ENCODE measurements at places on chromosomes 12 and 14.

DNA sequence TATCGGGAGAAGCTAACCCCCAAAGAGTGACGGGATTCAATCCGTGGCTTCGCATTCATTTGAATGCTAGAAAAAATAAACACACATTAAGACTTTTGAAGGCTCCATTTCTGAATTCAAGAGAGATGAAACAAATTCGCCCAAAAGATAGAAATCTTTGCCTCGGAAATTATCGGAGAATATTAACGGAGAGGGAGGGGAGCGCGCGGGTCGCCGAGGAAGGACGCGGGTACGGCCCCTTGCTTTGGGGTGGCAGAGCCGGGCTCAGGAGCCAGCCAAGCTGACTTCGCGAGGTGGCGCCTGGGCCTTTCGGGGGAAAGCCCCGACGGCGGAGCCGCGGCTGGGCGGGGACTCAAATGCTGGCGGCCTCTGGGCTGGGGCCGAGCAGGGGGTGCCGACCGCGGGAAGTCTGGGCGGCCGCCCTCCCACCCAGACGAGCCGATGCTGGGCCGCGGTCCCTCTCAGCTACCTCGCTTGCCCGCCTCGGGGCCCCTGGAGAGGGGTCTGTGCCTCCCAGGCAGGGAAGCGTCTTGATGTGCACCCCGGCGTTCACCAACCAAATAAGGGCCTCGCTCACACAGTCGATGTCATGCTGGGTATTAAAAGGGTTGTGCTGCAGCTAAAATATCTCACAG is 14.7 kb downstream of the NKX2-1 start:
- DNase-seq: no peak

GRCh38 chr14:99740411-99740810 is 52.8 kb upstream of the EML1 start:
- DNase-seq: no peak

GRCh38 chr14:37791384-37792036 is 196.1 kb downstream of the TTC6 start:
- DNase-seq: no peak

DNA sequence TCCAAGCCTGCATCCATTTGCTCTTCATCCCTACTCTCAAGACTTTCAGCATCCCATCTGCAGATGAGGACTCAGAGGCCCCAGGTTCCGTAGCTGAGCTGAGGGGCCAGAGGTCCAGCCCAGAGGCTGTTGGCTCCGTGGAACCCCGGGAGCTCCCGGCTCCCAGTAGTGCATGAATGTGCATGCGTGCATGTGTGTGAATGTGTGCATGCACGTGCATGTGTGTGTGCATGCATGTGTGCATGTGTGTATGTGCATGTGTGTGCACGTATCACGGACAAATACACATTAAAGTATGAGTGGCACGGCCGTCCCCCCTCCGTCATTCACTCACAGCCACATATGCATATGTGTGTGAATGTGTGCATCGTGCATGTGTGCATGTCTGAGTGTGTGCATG is 149.9 kb downstream of the KIF26A start:
- no peak for DNase-seq

DNA sequence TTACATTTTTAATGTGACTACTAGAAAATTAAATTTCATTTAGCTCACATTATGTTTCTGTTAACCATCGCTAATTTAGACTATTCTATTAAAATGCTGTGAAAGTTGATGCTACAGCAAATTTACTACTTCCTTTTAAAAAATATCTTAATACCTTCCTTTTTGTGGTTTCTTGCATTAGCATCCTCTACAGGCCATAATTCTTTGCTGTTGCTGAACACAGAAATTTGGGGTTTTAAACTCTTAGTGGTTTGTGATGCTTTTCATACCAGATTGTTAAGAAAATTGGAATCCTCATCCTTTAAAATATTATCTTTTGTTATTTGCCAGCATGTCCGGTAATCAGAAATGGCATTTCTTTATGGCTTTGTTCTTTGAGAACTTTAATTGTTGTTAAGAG is 18.1 kb downstream of the WNK1 start:
- DNase-seq: no peak

DNA sequence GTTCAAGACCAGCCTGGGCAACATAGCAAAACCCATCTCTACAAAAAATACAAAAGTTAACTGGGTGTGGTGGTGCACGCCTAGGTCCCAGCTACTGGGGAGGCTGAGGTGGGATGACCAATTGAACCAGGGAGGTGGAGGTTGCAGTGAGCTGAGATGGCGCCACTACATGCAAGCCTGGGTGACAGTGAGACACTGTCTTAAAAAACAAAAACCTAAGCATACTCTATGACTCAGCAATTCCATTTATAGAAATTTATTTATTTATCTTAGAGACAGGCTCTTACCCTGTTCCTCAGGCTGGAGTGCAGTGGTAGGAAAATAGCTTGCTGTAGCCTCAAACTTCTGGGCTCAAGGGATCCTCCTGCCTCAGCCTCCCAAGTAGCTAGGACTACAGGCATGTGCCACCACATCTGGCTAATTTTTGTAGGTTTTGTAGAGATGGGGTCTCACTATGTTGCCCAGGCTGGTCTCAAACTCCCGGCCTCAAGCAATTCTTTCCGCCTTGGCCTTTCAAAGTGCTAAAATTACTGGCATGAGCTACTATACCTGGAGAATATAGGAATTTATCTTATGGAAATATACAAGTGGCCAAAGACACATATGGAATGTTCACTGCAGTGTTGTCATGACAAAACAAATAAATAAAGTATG is 43.3 kb downstream of the NCKAP5L start:
- DNase-seq: no peak

DNA sequence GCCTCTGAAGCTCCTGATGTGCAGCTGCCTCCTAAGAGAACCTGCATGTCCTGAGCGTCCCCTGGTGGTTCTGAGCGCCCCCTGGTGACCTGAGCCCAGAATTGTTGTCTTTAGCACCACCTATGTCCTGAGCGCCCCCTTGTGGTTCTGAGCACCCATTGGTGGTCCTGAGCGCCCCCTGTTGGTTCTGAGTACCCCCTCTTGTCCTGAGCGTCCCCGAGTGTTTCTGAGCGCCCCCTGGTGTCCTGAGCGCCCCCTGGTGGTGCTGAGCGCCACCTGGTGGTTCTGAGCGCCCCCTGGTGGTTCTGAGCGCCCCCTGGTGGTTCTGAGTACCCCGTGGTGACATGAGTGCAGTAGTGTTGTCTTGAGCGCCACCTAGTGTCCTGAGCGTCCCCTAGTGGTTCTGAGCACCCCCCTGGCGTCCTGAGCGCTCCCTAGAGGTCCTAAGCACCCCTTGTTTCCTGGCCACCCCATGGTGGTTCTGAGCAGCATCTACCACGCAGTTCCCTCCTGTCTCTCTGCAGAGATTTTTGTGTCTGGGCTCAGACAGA is 782.5 kb downstream of the TMEM121 start:
- DNase-seq: no peak

- no peak for DNase-seq
These were observed 33.9 kb upstream of the CDK17 start for GRCh38 chr12:96434107-96434506.

DNA sequence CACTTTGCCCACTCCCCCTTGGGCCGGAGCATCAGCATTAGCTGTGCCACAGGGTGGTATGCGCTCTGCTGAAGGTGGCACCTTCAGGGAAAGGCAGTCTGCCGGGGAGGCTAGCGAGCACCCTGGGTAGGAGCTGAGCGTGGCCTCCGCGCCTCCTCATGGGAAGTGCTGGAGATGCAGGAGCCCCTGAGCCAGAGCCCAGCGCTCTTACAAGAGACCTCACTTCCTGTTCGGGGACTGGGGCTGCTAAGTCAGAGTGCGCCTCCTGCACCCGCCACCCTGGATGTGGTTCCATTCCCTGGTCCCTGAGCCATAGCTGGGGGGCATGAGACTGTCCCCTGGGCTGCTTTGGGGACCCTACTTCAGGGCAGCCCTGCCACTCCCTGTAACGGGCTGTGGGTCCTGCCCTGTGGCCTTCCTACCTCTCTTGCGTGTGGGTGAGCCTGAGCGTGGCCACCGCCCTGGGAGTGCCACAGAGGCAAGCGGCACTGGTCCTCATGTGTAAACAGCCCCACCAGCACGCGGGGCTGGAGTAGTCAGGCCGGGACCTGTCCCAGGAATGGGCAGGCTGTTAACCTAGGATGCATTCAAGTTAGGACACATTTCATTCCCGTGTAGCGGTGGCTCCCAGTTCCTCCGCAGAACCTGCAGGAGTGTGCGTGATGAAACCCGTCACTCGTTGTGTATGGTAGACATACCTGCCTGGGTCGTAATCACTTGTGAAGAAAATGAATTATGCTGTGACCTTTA is 19.4 kb downstream of the COA8 start:
- DNase-seq: no peak

DNA sequence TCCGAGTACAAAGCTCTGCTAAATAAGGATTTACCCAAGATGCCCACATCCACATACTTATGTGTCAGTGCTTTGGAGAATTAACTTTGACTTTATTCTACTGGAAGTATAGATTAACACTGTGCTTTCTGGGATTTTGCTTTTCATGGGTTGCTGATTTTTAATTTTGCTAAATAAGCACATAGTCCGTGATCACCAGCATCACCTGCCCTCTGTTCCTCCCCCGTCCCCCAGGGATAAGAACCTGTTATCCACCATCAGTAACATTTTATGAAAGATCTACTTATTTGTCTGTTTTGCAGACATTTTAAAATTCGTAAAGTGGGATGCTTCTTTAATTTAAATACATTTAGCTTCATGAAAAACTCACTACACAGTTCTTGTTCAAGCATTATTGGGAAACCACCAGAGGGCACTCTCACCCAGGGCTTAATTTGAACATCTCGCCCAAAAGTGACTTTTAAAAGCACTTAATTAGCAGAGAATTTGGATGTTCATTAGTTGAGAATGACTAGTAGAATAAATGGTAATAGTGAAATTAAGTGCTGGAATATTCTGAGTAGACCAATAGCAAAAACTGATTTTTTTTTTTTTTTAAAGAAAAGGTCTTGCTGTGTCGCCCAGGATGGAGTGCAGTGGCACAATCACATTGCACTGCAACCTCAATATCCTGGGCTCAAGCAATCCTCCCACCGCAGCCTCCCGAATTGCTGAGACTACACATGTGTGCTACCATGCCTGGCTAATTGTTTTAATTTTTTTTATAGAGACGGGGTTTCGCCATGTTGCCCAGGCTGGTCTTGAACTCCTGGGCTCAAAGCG is 35.7 kb downstream of the MRPL42 start:
- DNase-seq: no peak

DNA sequence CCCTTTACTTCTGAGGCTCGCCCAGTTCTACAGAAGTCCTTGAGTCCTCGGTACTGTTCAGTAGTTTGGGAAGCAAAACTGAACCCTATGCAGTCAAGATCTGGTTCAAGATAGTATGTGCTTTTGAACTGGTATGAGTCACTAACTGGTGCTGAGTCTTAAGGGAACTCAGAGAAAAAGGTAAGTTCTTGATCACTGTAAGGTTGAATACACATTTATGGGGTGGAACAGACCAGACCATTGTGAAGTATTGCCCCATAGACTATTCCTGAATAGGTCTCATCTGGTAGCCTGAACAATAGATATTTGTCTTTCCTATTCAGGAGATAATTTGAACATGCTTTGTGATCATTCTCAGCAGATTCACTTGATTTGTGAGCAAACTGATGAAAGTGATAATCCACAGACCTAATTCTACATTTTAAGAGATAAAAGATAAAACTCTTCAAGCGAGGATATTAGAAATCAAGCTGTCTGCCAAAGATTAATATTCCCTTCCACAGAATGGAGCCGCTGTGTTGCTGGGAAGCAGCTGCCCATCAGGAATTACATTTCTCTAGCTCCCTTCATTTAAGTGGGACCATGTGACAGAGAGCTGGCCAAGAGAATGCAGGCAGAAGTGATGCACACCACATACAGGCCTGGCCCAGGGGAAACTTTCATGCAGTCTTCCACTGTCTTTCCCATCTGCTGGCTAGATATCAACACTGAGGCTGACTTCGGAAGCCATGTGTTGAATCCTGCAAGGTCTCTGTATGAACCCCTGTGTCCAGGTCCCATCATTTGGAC is 369.8 kb upstream of the GARIN6 start:
- no peak for DNase-seq

GRCh38 chr12:1928439-1929121 is 10.1 kb upstream of the CACNA2D4 start:
- DNase-seq: no peak

DNA sequence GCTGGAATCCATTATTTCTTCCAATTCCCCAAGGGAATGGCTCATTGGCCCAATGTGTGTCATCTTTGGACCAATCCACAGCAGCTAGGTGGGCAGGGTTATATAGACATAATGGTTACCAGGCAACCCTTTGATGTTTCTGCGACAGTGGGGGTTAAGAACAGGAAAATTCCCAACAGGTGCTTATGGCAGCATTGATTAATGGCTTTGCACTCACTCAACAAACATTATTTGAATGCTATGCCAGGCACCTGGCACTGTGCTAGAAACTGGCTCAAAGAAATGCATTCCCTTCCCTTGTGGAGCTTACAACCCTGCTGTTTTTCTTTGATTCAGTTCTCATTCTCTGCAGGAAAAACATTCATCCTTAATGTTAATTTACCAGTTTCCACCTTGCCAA is 1221.0 kb downstream of the AACS start:
- no peak for DNase-seq

- no peak for DNase-seq
These were observed 120.0 kb upstream of the SLC38A2 start for GRCh38 chr12:46492471-46493085.

DNA sequence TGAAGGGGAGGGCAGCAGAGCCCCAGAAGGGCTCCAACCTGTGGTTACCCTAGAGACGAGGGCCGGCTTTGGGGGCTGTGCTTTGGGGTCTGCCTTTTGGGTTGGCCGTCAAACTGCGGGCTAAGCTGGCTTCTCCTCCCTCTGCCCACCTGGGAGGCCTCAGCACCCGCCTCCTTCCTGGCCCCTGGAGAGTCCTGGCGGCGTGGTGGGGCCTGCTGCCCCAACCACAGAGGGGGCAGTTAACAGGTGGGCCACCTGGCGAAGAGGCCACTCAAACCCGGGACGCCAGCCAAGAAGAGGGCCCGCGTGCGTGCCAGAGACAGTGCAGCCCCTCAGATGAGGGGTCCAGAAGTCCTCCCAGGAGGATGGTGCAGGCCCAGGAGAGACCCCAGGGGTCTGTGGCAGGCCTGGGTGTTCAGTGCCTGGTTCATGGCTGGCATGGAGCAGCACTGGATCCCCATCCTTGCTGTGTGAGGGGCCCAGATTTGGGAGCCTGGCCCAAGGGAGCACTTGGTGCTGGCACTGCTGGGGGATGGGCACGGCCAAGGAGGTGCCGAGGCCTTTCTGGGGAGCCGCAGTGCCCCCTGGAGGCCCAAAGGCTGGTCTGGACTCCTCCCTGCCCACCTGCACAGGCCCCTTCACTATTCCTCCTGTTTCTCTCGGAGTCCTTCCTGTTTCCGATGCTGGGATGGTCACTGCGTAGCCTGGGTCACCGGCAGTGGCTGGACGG is 48.8 kb downstream of the LRCOL1 start:
- DNase-seq: no peak

- DNase-seq: no peak
These were observed 12.7 kb downstream of the CCND2 start for GRCh38 chr12:4286228-4286627.

GRCh38 chr12:77118696-77119095 is 53.3 kb upstream of the E2F7 start:
- no peak for DNase-seq

Data from dorsolateral prefrontal cortex (tissue), 122 donors.